Suppressor macrophage treated with lipopolysaccharide for 1 hour (primary cell): ENCODE measurements at places on chromosomes 7 and 10.

- peak; percentile 64 for DNase-seq
Observed at GRCh38 chr10:120735773-120736371, 115.3 kb upstream of the WDR11 start.

DNA sequence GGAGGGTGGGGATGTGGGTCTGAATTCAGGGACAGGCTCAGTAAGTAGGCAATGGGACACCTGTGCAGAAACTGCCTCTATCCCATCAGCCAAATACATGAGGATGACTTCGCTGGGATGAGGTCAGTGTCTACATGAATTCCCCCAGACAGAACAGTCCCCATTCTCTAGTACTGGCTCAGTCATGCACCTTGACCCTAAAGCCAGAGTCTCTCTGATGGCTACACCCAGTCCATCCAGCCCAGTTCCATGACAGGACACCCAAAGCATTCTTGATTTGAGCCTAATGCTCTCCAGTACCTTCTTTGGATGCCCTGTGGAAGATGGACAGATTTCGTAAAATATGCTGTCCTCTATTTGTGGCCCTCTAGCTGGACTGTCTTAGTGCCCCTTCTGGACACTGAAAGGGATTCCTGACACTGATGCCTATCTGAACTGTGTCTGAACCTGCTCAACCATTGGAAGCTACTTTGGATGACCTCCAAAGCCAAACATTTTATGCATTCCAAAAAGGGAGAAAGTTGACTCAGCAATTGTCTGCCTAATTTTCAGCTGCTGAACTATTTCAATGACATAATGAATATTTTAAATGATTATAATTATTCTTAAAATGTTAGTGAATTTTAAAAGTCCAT lies 14.6 kb downstream of the SFRP4 start:
- DNase-seq: no peak

GRCh38 chr7:6579446-6579845 lies 2.2 kb downstream of the ZDHHC4 start:
- DNase-seq: peak; percentile 86

DNA sequence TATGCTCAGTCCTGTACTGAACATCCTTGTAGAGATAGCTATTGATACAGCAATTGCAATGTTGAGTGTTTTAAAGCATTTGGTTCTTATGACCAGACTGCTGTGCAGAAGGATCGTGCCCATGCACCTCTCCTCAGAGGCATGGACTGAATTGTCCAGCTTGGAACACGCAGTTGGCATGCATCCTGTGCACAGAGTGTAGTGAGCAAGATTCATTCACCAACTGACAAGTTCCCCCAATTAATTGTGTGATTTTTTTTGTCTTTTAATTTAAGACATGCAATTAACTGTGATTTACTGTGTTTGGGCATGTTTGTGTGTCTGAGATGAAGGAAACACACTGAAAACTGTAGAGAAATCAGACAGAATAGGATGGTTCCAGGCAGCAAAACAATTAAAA lies 323.7 kb downstream of the CDK14 start:
- DNase-seq: no peak

DNA sequence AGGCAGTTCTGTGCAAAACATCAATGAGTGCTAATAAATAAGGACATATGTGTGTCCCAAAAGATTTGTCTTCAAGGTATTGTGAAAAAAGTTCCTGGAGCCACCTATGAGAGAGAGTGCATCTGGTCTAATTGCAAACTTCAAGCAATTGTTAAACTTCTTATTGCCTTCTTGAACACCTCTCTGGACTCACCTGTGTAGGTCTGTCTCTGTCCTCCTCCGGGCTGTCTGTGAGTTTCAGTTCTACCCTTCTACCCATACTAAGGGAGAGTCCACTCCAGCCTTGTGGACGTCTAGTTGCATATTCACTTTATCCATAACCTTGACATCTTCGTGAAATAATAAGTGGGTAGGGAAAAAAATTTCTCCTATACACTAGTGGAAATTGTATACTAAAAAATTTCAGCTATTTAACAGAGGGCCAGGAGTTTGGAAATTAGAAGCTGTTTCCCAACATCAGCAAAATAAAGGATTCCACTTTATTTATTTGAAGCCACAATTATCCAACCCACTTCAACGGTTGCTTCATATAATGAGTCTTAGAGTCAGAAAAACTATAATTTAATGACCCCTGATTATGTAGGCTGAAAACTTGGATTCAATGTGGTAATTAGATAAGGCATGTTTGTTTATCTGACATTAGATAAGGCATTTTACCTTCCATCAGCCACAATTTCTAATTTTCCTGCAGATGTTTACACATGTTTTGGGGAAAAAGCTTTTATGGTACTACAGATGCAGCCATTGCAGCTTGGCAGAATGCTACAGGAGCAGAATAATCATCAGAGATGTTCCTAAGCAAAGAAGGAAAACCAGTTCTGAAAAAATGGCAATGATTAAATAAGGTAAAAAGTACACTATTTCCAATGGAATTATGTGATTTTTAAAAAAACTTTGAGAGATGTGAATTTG lies 150.8 kb upstream of the FAM3C start:
- no peak for DNase-seq

- no peak for DNase-seq
Observed at GRCh38 chr7:11373546-11374142, 400.0 kb downstream of the PHF14 start.

- no peak for DNase-seq
Observed at GRCh38 chr10:124320778-124321432, 97.8 kb downstream of the OAT start.

DNA sequence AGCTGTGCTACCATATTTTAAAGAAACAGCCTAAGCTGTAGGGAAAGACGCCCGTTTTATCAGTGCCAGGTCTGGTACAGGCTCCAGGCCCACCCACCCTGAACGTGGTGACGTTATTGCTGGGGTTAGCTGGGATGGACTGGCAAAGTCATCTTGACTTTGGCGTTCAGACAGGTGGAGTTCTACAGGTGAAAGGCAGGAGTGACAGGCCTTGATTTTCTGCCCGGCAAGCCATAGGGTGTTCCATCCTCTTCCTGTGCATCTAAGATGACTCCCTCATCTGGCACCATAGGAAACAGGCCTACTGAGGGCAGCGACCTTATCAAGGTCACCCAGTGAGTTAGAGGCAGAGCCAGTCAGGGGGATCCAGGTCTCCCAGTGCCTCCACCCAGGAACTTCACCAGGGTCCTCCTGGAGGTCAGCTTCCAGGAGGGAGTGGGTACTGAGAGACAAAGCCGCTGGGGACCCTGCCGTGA lies 41.6 kb downstream of the HK1 start:
- DNase-seq: no peak

- DNase-seq: no peak
Observed at GRCh38 chr7:2019461-2019710, 213.4 kb downstream of the MAD1L1 start.

- DNase-seq: no peak
Observed at GRCh38 chr7:84364708-84365107, 170.1 kb upstream of the SEMA3A start.

- DNase-seq: no peak
Observed at GRCh38 chr10:133144771-133145170, 15.2 kb upstream of the KNDC1 start.

DNA sequence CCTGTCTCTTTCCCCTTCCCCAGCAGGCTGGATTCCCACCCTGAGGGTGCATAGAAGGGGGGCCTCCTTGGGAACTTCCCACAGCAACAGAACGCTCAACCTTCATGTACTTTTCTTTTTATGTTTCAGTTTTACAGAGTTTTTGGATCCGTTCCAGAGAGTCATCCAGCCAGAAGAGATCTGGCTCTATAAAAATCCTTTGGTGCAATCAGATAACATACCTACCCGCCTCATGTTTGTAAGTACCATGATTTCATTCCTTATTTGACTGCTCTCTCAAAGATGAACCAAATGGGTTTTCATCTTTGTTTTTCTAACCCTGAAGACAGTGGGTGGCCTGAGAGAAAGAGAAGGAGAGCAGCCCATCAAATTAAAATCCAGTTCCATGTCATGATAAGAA lies 46.7 kb downstream of the PLPP4 start:
- DNase-seq: no peak
